ENCODE measurements at places on chromosomes 6 and 20.

DNA sequence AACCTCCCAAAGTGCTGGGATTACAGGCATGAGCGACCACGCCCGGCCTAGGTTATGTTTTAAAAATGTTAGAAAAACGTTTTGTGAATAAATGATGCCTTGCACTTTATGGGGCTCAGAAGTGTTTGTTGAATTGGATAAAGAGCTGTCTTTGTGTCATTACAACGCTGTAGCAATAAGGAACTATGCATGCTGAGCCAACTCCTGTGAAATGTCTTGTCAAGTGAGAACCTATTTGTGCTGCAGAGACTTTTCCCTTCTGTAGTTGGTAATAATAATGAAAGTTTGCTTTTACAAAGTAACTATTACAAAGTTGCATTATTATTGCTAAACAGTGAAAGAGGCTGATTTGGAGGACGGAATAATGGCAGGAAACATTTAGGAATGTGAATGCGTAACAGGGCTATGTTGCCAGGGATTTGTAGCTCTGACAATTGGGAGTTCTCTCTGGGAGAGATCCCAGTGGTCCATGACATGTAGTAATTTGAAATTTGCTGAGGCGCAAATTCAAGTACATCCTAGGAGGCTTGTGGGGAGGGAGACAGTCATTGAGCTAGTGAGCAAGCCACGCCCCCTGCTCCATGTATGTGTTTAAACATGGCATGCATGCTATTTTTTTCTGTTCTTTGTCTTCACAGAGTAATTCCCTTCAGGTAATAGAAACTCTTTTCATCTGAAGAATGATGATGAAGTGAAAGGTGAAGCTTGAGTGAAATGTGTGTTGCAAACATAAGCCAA, 16.8 kb upstream of the BICRAL start:
- DNase-seq: no peak

DNA sequence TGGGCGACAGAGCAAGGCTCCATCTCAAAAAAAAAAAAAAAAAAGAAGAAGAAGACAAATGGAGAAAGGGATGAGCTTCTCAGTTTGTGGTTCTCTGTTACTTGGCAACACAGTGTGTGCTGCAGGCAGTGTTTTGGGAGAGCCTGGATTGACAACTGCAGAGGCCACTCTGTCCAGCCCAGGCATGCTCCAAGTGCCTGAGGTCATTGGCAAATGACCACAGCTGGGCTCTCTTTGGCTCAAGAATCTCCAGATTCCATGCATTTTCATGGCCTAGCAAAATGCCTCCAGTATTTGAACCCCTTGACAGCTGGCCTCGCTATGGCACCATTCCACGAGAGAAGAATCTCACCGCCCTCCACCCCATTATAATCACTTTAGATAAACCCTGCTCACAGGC, 126.2 kb downstream of the ANKRD60 start:
- no peak for DNase-seq

- DNase-seq: no peak
These were observed 139.9 kb downstream of the BFSP1 start for GRCh38 chr20:17391127-17391771.

- DNase-seq: no peak
These were observed 9.3 kb downstream of the TAF4 start for GRCh38 chr20:62056377-62056776.

Measured in CD4-positive, alpha-beta T cell treated with Interleukin-12 subunit alpha and Interleukin-12 subunit beta, for 1 hour (primary cell).